CD4-positive, alpha-beta T cell treated with Interleukin-2 at 100 ng/mL for 4 hours (primary cell): ENCODE measurements at places on chromosomes 3 and 15.

- no peak for DNase-seq
Measured at GRCh38 chr3:39096775-39097174, 10.7 kb downstream of the GORASP1 start.

GRCh38 chr15:22948056-22948455 is 32.1 kb downstream of the CYFIP1 start:
- no peak for DNase-seq

GRCh38 chr3:123070510-123070909 is 3.7 kb downstream of the PDIA5 start:
- no peak for DNase-seq

GRCh38 chr15:77518458-77518857 is 97.8 kb downstream of the HMG20A start:
- DNase-seq, result no peak

GRCh38 chr3:148551767-148552260 is 145.9 kb upstream of the AGTR1 start:
- no peak for DNase-seq

GRCh38 chr15:96274087-96274440 is 56.4 kb upstream of the NR2F2 start:
- no peak for DNase-seq
